Stimulated activated CD8-positive, alpha-beta memory T cell treated with anti-CD3 and anti-CD28 coated beads, Interleukin-7, amount 100 ng/mL, for 48 hours (primary cell): ENCODE measurements at places on chromosomes 5 and 9.
A peak's percentile ranks its signal among the peaks of the same experiment; 100 is the strongest.

DNA sequence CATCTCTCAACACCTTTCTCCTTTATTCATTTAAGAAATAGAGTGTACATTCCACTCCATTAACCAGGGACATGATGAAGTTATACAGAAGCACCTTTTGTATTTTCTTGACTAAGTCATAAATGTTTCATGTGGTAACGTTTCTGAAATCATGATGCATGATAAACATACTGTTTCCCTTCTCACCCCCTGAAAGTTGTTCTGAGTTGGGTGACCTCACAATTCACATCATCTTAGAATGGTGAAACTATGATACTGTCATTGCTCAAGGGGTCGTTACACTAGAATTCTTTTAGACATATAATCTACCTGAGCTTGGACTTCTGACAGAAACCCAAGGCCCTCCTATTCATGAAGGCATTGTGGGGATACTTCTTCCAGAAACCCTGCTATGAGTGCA lies 37.8 kb upstream of the MIER3 start:
- DNase-seq = no peak

DNA sequence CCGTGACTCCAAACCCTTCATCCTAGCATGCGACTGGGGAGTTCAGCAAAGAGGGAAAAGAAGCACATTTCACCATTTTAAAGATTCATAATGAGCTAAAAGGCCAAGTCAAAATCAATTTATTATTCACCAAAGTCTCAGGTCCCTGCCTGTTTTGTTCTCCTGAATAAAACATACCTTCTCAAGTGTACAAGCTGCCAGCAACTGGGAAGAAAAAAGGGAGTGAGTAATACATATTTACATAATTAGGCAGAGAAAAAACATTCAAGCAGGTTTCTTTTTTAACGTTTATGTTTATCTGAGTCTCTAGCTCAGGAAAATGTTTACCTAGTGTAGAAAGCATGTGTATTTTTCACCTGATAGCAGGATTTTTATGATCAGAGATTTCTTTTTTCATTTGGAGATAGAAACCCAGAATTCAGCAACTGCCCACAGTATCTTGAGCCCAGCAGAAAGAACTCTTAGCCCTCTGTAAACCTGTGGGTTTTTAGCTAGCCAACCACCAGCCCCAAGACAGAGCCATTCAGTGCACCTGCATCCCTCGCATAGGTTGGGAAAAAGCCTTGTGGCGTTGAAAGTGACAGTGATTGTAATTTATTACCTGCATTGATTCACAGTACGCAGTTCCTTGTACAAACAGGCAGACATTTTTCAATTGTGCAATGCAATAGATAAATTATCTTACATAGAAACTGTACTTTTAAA lies 117.9 kb upstream of the GRIA1 start:
- no peak for DNase-seq

- peak; percentile 36 for DNase-seq
These were observed 55.8 kb upstream of the SHC3 start for GRCh38 chr9:89234205-89235067.

DNA sequence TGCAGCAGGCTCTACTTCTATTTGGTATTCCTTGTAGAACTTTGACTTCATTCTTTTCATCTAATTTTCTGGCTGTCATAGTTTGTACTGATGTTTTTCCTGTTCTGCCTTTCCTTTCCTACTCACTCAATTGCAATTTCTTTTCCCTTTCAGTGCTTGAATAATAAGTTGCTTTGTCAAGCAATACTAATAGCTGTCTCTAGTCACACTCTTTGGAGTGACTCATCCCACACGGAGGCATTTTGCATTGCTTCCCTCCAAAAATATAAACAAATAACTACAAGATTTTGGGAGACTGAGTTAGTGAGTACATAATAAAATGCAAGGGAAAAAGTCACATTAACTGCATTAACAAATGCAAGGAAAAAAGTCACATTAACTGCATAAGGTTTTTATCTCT lies 465.9 kb downstream of the CDH9 start:
- DNase-seq = no peak

GRCh38 chr9:112599732-112600131 lies 113.1 kb downstream of the KIAA1958 start:
- DNase-seq = no peak

GRCh38 chr9:90433398-90433941 lies 209.2 kb downstream of the DIRAS2 start:
- DNase-seq = no peak

DNA sequence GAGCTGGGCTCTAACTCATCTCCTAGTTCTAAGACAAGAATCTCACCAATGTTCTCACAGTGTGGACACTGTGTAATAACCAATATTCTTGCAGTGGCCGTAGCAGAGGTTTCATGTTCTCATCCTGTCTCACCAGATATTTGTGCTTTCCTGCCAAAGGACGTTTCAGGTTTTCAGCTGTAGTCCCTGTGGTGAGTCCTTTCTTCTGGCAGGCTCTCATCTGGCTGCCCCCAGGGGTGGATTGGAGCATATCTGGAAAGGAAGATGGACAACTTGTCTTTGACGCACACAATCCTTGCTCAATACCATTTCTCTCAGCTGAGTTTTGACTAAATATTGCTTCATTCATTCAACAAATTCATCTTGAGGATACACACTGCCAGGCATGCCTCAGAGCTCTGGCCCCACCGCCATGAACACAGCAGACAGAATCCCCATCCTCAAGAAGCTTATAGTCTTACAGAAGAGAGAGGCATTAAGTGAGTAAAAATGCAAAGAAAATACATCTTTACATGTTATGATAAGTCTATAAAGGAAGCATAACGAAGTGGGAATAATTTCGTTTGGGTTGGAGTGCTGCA lies 33.8 kb upstream of the NEURL1B start:
- DNase-seq = no peak

GRCh38 chr5:134460551-134460950 lies 48.9 kb upstream of the CDKN2AIPNL start:
- DNase-seq = no peak

DNA sequence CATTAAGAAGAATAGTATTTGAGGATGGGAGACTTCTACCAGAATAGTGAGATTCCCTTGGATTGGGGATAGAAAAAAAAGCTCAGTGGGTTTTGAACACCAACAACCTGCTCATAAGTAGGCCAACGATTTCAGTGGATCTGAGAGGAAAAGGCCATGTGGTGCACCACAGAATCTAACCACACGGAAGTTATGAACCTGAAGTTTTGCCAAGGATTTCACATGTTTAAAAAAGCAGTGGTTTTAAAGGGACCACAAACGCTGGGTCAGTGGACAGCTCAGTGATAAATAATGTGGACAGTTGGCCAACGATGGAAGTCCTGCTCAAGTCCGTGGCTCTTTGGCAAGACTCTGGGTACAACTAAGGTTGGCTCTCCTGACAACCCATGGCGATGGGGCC lies 107.2 kb upstream of the TXNDC8 start:
- DNase-seq = no peak

GRCh38 chr9:91378695-91379127 lies 17.0 kb upstream of the AUH start:
- DNase-seq = no peak

GRCh38 chr9:134682026-134682425 lies 40.4 kb downstream of the COL5A1 start:
- DNase-seq = no peak

GRCh38 chr5:11047030-11047429 lies 286.0 kb upstream of the DAP start:
- DNase-seq = no peak

- no peak for DNase-seq
These were observed 65.0 kb downstream of the PPP2R2B start for GRCh38 chr5:146813346-146814157.

GRCh38 chr9:89376741-89377351 lies 58.5 kb downstream of the SECISBP2 start:
- no peak for DNase-seq

GRCh38 chr9:26975728-26976707 lies 19.8 kb downstream of the IFT74 start:
- DNase-seq = no peak

- no peak for DNase-seq
These were observed 17.4 kb downstream of the HAUS6 start for GRCh38 chr9:19085295-19085694.

- DNase-seq = no peak
These were observed 278.8 kb downstream of the PBX3 start for GRCh38 chr9:126025991-126026390.

DNA sequence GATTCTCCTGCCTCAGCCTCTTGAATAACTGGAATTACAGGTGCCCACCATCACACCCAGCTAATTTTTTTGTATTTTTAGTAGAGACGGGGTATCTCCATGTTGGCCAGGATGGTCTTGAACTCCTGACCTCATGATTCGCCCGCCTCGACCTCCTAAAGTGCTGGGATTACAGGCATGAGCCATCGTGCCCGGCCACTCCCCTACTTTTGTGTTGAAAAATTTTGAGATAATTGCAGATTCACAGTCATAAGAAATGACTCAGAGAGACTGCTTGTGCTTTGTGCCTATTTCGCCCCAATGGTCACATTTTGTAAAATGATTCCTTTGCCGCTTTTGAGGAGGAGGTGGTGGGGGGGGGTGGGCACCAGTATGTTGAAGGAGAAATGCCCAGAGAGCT lies 48.1 kb upstream of the SH3PXD2B start:
- DNase-seq = no peak

- no peak for DNase-seq
These were observed 84.8 kb upstream of the FAM169A start for GRCh38 chr5:74950836-74951515.

DNA sequence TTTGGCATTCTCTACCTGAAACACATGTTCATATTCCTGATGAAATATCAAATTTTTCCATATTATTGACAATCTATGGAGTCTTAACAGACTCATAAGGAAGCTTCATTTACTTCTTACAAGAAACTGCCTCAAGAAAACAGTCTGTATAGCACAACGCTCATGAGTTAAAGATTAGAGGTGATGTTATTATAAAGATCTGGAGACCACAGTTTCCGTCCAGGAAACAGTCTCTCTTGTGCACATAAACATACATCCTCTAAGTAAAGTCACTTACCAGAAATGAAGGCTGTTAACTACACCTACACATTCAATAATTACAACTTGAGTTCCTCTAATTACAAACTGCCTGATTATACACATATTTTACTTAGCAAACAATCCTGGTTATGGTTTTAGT lies 86.9 kb downstream of the RAPGEF6 start:
- no peak for DNase-seq

- DNase-seq = no peak
These were observed 18.0 kb upstream of the SMC2 start for GRCh38 chr9:104075801-104076753.

GRCh38 chr9:4740638-4741364 lies at the start of gene AK3:
TSS of gene AK3 (minus strand) at chr9:4741202. CDS start at chr9:4741087, 115 bp downstream.
- DNase-seq = peak; percentile 80

GRCh38 chr5:155343468-155343867 lies 329.9 kb downstream of the KIF4B start:
- no peak for DNase-seq

DNA sequence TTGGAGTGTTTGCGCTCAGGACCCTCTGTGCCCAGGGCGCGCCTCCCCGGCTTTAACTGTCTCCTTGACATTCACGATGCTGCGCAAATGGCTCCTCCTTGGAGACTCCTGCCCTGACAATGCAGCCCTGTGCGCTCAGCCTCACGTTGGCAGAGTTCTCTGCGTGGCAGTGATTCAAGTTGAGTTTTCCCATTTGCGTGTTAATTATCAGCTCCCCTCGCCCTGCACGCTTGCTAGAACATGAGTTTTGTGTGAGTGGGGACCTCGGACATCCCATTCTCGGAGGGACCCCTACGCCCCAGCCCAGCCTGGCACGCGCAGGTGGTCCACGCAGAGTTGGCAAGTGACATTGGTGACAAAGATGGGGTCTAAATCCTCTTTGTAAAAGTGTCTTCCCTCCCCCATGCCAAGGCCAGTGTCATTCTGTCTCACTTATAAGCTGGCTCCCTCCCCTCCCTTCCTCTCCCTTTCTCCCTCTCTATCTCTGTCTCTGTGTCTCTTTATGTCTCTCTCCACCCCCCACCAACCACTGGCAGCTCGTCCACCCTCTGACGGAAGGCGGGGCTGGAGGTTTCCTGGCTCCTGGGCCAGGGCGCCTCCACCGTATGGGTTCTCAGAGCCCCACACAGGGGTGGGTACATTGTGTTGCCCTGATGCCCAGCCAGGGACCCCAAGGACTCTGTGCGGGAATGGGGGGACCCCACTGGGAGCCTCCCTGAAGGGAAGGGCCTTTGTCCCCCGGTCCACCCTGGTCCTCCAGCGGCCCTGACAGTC lies 169.3 kb downstream of the OLFM1 start:
- DNase-seq = no peak

DNA sequence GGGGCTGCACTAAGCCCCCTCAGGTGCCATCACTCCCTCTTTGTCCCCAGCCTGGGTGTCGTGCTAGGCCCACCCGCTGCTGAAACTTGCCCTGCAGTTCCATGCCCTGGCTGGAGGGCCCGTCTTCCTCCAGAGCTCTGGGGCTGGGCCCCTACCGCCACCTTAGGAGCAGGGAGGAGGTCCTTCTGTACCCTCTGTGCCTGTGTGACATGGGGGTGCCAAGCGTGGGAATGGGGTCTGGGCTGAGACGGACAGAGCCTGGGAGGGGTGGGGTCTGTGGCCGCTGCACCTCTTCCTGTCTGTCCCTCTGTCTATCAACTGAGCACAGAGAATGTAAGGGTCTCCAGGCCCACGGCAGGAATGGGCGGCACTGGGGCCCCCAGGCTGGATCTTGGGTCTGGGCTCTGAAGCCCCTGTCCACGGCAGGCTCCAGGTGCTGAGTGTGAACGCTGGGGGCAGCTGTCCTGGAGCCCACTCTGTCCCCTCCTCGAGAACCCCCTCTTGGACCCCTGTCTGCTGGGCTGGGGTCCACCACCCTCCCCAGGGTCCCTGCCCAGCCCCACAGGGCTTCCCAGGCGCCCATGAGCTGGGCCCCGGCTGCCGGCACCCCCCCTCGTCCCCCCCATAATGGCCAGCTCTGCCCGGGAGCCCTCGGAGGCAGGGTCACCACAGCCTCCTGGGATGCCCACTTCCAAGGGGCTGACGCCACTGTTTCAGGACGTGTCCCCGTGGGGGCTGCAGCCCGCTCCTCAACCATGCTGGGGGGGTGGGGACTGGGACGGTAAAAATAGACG lies 15.8 kb upstream of the NRARP start:
- DNase-seq = no peak

DNA sequence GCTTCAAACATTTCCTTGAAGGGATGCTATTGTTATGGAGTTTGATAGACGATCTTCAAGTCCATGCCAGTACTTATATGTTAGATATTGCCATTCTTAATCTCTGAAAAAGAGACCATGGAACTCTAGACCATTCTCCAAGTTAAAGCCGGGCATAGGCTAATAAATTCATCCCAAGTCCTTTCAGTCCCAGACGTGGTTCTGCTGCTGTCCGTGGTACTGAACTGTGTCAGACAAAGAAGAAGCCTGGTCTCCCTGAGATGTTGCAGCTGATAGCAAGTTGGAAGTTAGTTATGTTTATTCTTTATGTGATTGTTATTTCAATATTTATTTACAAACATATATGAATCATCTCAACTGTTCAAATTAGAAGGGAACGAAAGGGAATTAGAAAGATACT lies 158.7 kb downstream of the NMUR2 start:
- no peak for DNase-seq

GRCh38 chr9:33908114-33908513 lies 91.2 kb downstream of the UBE2R2 start:
- no peak for DNase-seq
